ENCODE measurements at places on chromosomes 1 and 21.
A peak's percentile ranks its signal among the peaks of the same experiment; 100 is the strongest.

- DNase-seq = no peak
Observed at GRCh38 chr1:1189111-1189510, 15.4 kb downstream of the TTLL10 start.

DNA sequence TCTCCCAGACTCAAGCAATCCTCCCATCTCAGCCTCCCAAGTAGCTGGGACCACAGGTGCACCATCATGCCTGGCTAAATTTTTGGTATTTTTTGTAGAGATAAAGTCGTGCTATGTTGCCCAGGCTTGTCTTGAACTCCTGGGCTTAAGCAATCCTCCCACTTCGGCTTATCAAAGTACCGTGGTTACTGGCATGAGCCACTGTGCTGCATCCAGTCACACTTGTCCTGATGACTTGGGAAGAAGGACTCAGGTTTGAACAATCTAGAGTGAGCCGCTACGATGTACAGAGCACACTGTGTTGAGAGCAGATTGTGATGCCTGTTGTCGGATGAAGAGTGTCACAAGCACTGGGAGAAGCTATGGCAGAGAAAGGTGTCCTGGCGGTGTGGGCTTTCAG is 27.2 kb downstream of the RNF187 start:
- no peak for DNase-seq

GRCh38 chr1:200028586-200029034 is 1.1 kb downstream of the NR5A2 start:
- peak; percentile 51 for DNase-seq

DNA sequence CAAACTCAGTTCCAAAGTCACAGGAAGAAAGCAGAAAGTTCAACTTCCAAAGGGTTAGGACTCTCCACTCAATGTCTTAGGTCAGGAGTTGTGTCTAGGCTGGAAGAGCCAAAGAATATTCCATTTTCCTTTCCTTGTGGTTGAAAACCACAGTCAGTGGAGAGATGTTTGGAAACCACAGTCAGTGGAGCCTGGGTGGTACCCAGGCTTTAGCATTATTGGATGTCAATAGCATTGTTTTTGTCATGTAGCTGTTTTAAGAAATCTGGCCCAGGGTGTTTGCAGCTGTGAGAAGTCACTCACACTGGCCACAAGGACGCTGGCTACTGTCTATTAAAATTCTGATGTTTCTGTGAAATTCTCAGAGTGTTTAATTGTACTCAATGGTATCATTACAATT is 11.7 kb downstream of the ATF3 start:
- DNase-seq = no peak

DNA sequence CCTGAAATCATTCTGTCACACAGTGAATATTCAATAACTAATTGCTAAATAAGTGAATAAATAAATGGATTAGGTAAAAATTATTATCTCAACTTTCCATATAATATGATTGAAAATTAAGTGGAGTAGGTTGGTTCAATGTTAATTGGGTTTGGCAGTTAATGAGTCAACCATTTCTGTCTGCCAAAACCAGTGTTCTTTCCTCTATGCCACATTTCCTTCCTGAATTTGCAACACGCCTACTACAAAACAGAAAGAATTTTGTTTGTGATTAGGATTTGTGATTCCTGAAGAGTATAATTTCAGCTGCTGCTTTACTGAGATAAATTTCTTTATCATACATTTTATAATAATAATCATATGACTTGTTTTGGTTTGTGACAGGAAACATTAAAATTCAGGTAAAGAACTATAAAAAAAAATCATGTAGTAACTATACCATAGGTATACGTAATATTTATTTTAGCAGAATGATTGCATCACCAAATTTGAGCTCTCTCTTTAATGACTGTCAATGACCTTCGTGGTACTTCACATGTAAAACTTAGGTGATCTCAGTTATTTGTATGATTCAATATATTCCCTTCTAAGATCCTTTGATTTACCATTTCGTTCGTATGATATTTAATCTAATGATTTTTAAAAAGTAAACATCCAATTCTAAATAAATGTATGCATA is 241.3 kb downstream of the KCNT2 start:
- no peak for DNase-seq

GRCh38 chr1:14881775-14882672 is 271.5 kb upstream of the TMEM51 start:
- no peak for DNase-seq

DNA sequence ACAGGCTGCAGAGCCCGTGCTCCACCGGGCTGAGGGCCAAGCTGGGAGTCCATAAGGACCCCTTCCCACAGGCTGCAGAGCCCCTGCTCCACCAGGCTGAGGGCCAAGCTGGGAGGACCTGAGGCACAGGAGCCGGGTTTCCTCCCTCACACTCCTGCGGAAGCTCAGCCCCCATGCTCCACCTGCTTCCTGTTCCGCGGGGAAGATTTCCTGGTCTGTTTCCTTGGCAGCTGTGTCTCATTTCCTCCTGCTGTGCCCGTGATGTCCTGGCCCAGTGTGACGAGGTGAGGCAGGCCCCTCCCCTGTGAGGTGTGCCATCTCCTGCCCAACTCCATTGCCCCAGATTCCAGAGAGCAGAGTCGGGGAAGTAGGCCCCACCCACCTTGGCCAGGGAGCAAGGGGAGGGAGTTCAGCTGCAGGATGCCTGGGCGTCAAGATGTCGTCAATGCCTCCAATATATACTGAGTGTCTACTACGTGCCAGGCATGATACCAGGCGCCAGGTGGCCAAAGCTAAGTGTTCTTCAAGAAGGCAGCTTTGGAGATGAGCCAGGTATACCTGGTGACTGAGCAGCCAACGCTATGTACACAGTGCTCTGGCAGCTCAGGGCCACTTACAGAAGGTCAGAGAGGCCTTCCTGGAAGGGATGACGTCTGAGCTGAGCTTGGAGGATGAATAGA is 58.8 kb downstream of the NAV1 start:
- peak; percentile 86 for DNase-seq

- DNase-seq = no peak
Observed at GRCh38 chr1:98903261-98903660, 101.4 kb downstream of the PLPPR5 start.
